ENCODE measurements at places on chromosomes 5 and 9.
A peak's percentile ranks its signal among the peaks of the same experiment; 100 is the strongest.

DNA sequence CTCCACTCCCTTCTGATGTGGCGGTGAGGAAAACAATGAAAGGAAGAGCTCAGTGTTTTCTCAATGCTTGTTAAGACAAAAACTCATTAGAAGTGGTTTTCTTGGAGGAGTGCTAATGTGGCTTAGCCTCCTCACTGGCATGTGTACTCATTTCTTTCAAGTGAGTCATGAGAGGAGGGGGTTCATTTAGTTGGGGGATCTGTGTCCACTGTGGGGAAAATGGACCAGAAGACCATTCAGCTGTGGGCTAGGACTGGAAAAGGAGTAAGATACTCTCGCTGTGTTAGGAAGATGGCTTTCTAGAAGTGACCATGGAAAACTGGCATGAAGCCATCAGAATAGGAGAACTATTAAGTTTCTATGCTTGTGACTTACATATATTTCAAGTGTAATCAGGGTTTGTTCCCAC lies 23.5 kb downstream of the KLF9 start:
- DNase-seq = no peak

- DNase-seq = no peak
These were observed 1034.8 kb downstream of the MAT2B start for GRCh38 chr5:164540174-164540573.

DNA sequence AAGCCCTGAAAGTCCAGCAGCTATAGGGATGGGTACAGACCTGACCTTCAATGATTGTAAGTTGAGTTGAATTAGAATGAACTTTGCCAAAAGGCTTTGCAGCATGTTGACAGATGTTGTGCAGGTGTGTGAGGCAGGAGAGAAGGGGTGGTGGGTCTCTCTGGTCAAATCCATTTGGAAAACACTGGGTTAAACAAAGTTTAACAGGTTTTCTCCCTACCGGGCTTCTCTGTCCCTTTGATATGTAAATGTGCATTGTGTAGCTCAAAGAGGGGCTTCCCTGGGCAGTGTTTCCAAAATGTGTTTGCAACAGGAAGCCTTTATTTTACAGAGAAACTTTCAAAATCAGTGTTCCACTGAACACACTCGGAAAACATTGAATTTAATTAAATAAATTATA lies 72.1 kb upstream of the BRINP1 start:
- DNase-seq = no peak

DNA sequence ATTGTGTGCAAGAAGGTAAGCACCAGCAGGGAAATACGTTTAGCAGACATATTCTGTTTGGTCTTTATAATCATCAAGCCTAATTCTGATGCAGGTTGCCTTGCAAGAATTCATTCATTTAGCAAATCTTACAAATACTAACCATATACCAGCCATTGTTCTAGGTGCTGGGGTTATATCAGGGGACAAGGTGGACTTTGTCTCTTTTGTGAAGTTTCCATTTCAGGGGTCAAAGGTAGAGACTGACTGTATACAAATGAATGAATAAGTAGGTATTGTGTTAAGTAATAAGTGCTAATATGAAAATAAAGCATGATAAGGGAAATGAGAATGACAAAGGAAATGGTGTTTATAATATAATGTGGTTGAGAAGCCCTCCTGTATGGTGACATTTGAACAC lies 64.0 kb downstream of the LNPEP start:
- no peak for DNase-seq

DNA sequence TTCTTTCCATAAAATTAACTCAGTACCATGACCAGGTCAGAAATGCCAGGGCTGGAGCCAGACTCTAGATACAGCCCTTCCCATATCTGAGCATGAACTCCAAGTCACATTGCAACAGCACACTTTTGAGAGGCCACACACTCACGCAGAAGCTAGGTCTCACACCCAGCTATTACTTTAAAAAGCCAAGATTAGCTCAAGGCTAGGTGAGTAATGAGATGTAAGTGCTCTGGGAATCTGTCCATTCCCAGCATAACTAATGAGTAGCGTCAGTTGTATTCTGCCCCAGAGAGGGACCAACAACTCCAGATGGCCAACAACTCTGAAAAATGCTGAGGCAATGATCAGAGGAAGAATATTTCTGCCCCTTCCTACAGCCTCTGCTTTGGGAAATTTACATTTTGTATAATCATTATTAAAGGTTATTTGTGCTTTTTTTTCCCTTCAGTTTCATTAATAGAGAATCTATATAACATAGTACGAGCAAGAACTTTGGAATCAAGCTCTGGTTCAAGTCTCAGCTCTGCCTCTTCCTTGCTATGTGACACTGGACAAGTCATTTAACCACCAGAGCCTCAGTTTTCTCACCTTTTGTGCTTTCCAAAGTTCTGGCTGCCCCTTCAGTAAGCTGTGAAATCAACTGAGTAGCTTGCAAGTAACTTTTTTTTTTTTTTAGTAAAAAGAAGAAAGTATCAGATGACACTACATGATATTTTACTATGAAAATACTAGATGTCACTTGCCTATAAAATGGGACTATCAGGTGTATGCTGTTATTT lies 118.3 kb downstream of the NR6A1 start:
- DNase-seq = no peak

DNA sequence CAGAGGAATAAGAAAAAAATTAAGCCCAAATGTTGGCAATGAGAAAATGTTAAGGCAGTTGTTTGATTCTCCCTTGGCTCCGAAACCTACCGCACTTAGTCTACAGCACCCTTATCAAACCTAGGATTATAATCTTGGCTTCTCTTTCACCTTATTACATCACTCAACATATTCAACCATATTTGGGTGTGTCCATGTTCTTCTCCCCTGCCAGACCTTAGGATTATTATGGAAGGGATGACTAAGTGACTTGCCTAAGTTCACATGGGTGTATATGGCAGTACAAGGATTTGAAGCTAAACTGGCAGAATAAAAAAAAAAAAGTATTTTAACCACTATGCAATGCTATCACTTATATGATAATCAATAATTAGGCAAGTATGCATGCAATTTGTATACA lies 76.4 kb downstream of the PLK2 start:
- no peak for DNase-seq

- no peak for DNase-seq
These were observed 488.6 kb upstream of the WWC1 start for GRCh38 chr5:167802755-167803431.

GRCh38 chr5:73759771-73760170 lies 133.8 kb downstream of the ARHGEF28 start:
- no peak for DNase-seq

GRCh38 chr5:61304590-61305381 lies 27.3 kb upstream of the ZSWIM6 start:
- DNase-seq = no peak

GRCh38 chr9:82535432-82535998 lies 527.4 kb downstream of the RASEF start:
- DNase-seq = no peak

- no peak for DNase-seq
These were observed 445.2 kb upstream of the GRAMD2B start for GRCh38 chr5:125978015-125978414.

DNA sequence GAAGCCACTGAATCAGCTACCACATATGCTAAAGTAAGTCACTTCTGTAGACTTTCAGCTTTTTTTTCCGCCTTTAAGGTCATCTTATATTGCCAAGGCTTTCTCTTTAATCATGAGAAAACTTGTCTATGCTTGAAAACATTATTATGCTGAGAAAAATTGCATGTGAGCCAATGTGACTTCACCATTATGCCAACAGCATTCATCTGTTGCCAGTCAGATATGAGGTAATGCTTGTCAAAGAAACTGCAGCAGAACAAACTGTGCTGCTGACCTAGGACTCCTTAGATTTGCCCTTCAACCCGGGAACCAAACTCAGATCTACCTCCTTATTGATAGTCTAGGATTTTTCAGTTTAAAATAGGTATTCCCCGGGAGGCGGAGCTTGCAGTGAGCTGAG lies 34.3 kb downstream of the SLC44A1 start:
- no peak for DNase-seq

DNA sequence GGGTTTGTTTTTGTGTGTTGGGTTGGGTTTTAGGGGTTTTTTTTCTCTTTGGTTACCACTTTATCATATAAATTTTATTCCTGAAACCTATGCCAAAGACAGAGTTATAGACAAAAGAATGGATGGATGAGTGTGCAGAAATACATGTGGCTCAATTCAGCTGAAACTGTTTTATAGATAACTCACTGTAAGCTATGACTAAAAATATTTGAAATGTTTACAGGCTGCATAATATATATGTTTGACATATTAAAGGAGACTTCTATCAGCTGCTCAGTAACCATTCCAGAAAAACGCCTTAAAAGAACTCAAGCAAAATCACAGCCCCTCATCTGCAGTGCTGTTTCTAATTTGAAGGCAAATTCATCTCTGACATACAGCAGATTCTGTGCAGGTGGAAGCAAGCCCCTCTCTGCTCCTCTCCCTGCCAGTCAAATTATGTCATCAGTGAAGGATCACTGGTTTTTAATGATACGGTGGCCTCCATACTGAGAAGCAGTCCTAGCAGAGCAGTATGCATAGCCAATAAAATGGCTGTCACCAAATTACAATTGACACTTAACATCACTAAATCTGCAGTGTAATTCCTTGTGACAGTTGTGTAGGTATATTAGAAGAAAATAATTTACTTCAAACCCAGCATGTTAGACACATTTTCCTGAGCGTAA lies 301.6 kb downstream of the NR2F1-AS1 start:
- no peak for DNase-seq

- no peak for DNase-seq
These were observed 8.4 kb downstream of the PDCL start for GRCh38 chr9:122819791-122820489.

- no peak for DNase-seq
These were observed 365.9 kb upstream of the C9orf72 start for GRCh38 chr9:27939186-27939585.

- no peak for DNase-seq
These were observed 23.8 kb upstream of the NPM1 start for GRCh38 chr5:171363846-171364245.

DNA sequence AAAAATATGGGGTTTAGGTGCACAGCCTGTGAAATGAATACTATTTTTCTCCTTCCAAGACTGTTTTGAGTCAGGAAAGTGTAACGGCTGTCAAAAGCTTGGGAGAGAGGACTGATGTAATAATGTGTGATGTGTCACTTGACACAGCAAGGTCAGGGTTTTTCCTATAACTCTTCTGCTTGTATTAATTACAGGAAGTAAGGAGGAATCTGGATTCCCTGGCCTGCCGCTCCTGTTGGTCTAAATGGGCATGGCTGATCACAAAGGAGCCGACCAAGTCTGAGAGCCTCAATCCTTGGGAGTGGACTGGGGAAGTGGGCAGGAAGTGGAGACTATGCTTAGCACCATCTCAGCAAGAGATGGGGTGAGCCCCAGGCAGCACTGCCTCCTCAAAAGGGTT lies 16.7 kb upstream of the SLC28A3 start:
- DNase-seq = no peak

GRCh38 chr5:177419046-177419445 lies 7.4 kb upstream of the GRK6 start:
- DNase-seq = no peak

- DNase-seq = no peak
These were observed 406.5 kb upstream of the EDIL3 start for GRCh38 chr5:84791138-84791537.

DNA sequence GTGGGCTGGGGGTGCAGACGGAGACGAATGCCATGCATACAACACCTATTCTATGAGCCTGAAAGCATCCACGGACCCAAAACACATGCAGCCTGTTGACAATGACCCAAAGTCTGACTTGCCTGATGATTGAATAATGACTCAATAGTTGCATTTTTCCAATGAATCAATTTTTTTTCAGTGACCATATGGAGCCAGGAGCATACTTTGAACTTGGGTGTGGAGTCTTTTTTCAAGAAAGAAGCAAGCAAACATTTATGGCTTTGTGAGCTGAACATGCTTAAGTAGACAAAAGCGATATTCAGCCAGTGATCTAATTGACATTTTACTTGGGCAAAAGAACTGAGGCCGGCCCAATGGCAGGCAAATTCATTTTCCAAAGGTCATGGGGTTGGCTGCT lies 283.9 kb upstream of the PANK3 start:
- no peak for DNase-seq

- DNase-seq = no peak
These were observed 242.2 kb downstream of the FER start for GRCh38 chr5:108989761-108990392.

- DNase-seq = no peak
These were observed 264.6 kb upstream of the TAS2R1 start for GRCh38 chr5:9894571-9895301.

- DNase-seq = no peak
These were observed 9.0 kb upstream of the RFX3 start for GRCh38 chr9:3534614-3535404.

DNA sequence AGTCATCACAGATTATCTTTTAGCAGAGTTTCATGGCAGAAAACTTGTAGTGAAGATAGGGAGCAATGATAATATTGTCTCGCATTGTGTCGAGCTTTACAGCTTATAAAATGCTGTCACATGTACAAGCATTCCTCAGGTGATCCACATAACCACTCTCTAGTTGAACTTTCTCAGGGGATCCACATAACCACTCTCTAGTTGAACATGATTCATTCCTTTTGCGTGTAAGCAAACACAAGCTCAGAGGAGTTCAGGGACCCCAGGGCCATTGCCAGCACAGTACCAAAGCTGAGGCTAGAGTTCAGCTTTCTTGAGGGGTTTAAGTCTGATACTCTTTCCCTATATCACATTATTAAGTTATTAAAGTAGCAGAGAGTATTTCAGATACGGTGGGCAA lies 86.7 kb downstream of the CDH6 start:
- DNase-seq = no peak

GRCh38 chr5:172714491-172715420 lies 56.2 kb downstream of the DUSP1 start:
- DNase-seq = peak; percentile 35

GRCh38 chr9:94908583-94909249 lies 182.2 kb downstream of the AOPEP start:
- no peak for DNase-seq

- no peak for DNase-seq
These were observed 615.0 kb upstream of the RIOK2 start for GRCh38 chr5:97797994-97798451.

DNA sequence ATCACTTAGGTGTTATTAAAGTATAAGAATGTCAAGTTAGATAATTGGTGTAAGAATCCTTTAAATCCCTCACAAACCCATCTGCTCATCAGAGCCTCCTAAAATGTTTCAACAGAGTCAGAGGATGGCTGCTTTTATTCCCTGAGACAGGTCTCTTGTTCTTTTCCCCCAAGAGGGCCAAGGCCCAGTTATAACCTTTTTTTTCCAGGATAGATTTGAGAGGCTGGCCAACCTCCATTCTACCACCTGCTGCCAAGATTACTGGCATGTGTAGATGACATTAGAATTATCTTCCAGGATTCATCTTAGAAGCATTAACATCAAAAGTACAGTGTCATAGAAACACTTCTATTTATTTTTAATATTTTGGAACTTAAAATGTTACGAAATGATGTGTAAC lies 305.1 kb downstream of the TRPM3 start:
- no peak for DNase-seq

DNA sequence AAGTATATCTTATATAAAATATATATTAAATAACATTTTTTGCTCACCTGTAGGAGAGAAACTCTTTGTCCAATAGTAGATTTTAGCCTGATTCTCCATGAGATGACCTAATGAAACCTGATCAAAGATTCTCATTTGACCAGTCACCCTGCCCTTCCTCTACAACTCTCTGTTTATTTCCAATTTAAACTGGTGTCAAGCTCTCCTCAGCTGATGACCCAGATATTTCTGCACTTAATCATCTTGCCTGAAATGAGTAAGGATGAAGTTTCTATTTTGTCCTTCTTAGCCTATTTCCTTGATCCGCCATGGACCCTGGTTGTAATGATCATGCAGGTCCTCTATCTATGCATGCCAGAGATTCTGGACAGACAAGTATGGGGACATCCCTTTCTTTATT lies 179.3 kb upstream of the FGF10 start:
- no peak for DNase-seq

GRCh38 chr5:117615226-117615625 lies 1040.6 kb upstream of the SEMA6A start:
- no peak for DNase-seq
